ENCODE measurements at places on chromosomes 12 and 14.
A peak's percentile ranks its signal among the peaks of the same experiment; 100 is the strongest.

DNA sequence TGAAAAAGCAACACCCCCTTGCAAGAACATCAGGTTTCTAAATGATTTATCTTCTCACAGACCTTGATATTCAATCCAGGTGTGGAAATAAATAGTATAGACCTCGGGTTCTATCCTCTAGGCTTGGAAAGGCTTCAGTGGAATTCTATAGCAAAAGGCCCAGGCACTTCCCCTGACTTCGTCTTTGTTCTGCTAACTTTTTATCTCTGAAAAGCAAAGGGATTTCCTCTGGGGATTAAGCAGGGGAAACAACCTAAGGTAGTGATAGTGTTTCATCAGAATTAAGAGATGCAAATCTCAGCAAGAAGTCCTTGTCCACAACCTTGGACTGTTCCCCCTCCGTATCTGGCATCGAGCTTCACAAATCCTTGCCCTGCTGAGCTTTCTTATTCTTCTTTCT is 59.5 kb upstream of the DUSP6 start:
- DNase-seq, result no peak

DNA sequence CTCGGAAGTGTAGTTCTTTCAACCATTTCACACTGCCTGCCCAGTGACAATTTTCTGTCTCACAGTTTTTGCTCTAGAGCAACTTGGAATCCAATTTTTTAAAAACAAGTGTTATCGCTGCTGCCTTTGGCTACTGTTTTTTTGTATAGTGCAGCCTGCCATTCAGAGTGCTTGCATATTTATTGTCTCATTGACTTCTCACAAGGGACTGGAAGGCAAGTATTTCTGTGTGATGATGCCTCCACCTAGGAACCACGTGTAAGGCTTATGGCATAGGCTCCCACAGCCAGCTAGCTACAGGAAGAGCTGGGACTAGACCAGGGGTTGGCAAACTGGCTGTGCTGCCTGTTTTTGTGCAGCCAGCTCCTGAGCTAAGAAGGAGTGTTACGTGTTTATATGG is 903 bp downstream of the PARPBP start:
- no peak for DNase-seq

- DNase-seq, result no peak
Measured at GRCh38 chr12:132282950-132283771, 46.2 kb downstream of the GALNT9 start.

DNA sequence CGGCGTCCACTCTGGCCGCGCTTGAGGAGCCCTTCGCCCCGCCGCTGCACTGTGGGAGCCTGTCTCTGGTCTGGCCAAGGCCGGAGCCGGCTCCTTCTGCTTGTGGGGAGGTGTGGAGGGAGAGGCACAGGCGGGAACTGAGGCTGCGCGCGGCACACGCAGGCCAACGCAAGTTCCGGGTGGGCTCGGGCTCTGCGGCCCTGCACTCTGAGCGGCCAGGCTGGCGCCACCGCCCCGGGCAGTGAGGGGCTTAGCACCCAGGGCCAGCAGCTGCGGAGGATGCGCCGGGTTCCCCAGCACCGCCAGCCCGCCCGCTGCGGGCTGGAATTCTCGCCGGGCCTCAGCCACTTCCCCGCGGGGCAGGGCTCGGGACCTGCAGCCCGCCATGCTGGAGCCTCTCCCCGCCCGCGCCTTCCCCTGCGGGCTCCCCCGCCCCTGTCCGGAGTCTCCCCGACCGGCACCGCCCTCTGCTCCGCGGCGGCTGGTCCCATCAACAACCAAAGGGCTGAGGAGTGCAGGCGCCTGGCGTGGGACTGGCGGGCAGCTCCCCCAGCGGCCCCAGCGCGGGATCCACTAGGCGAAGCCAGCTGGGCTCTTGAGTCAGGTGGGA is 921.2 kb upstream of the FOXG1 start:
- no peak for DNase-seq

DNA sequence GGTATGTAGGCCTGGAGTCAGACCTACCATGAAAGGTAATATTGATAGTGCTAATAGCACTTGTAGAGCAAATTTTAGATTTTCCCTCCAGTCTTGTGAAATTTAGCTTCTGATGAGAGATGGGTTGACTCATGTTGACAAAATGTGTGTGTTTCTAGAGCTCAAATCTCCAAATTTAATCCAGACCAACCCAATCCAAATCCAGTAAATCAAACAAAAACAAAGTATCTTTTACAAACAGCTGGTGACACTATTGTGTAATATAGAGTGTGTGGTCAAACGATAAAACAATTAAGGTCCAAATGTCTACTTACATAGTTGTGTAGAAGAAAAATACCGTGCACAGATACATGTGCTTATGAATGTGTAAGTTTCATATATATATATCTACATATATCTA is 63.4 kb upstream of the KITLG start:
- DNase-seq, result no peak

DNA sequence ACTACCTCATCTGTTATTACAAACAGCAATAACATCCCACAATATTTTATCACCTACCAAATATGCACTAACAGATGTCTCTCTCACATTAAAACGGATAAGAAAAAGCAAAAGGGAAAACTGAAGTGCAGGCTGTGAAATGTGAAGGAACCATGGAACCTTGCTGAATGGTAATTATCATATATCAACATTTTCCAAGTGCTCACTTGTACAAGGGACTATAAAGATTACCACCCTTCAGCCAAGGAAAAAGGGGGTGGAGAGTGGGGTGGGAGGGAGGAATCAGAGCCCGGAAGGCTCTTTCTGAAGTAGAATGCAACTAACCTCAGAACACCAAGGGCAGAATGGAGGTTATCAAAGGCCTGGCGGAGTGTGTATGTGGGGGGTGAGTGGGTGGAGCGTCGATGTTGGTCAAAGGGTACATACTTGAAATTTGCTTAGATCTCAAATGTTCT is 1.2 kb downstream of the SNX6 start:
- DNase-seq, result no peak

GRCh38 chr14:34619471-34619870 is 10.5 kb downstream of the SNX6 start:
- no peak for DNase-seq

DNA sequence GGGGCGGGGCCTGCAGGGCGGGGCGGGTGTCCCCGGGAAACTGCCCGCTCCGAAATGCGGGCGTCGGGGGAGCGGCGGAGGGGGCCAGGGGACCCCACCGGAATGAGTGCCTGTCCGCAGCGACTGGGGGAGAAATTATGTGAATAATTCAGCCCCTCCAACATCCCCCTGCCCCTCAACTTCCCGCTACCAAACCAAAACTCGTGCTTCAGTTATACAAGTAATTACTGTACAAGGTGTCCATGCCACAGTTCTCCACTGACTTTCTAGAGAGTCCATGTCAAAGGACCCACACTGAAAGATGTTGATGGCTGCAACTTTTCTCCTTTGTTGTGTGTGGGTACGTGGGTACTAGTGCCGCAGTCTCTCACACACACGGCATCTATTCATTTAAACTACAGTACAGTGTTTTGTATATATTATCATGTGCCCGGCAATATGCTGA is 414 bp upstream of the CDK17 start:
- DNase-seq, result no peak

DNA sequence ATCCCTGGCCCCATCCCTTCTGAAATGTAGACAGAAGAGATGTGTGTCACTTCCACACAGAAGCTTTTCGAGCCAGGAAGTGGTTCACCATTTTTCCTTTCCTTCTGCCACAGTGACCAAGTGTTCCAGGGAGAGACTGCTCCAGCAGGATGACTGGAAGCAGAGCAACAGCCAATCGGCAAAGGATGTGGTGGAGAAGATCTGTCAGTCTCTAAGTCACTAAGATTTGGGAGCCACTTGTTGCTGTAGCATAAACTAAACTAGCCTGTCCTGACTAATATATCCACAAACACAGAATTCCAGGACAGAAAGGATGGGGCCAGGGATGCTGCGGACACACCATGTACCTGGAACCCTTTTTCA is 42.9 kb downstream of the DUSP6 start:
- DNase-seq, result no peak

DNA sequence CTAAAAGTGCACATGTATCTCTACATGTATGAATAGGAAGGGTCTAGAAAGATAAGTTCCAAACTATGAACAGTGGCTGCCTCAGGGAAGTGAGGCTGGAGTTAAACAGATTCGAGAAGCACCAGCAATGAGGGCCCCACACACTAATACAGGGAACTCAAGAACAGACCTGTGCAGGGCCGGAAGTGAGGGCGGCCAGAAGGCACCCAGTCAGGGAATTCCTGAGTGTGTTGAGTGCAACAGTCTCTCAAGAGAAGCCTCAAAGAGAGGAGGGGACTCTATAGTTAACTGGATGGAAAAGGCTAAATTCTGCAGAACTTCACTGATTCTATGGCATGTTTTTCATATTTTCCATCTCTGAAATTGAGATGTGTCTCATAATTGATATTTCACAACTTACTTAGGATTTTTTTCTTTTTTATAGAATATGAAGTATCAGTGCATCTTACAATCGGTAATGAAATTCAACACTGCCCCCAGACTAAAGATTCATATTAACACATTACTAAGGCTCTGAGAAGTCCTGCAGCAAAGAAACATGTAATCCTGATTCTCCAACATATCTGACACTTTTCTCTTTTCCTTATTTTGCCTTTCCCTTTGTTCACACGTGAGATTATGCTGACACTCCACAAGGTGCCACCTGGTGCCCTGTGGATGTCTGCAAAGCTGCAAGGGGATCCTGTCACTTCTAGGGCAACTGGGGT is 61.3 kb downstream of the CHGA start:
- no peak for DNase-seq

GRCh38 chr14:73467377-73467776 is 9.0 kb upstream of the NUMB start:
- peak; percentile 31 for DNase-seq

- DNase-seq, result no peak
Measured at GRCh38 chr12:53068811-53069585, 10.2 kb downstream of the SPRYD3 start.

- DNase-seq, result no peak
Measured at GRCh38 chr12:17357396-17357795, 732.6 kb downstream of the RERGL start.

DNA sequence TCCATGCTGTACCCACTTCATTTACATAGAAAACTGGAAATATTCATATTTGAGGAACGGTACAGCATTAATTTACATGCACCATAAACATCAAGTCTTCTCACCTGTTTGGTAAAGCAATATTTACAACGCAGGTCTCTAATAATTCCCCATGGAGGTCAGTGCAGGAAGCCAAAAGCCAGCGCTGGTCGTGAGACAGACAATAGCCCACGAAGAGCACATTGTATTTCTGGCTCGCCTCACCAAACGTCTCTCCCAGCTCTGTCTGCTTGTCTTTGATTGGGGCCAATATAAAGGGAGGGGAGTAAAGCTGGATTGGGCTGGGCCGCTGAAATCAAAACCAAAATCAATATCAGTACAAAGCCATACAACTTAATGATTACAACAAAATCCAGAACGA is 302.1 kb downstream of the MED13L start:
- DNase-seq, result no peak

DNA sequence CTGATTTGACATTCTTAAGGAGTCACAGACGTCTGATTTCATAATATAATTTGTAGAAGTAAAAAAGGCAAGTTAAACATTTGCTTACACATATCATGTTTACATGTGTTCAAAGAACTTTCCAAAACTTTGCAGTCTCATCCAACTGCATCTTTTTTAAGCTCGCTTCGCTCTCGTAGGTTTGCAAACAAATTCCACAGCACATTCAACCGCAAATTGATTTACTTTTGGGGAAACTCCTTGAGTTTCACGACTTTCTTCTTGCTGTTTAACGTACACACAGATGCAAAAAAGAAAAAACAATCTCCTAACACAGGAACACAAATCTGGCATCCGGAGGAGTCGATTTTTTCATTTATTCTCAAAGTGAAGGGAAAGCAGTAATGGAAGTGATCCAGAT is 1149.5 kb downstream of the VRK1 start:
- no peak for DNase-seq

- DNase-seq, result no peak
Measured at GRCh38 chr14:99177886-99178835, 93.8 kb downstream of the BCL11B start.

GRCh38 chr12:75937486-75937885 is 94.1 kb downstream of the PHLDA1 start:
- DNase-seq, result no peak

DNA sequence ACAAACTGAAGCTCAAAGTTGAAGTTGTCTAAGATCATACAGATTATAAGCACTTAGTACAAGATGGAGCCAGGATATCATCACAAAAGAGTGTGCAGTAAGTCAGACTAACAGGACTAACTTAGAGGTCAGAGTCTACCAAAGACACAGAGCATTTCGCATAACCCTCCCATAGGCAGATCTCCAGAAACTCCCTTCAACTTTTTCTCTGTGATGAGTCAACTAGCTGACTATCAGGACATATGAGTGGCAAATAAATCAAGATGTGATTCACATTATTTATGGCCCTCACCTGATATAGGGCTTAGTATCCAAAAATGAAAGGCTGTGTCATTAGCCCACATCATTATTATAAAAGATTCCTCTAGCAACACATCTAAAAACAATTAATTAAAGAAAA is 484.6 kb downstream of the GALC start:
- no peak for DNase-seq

DNA sequence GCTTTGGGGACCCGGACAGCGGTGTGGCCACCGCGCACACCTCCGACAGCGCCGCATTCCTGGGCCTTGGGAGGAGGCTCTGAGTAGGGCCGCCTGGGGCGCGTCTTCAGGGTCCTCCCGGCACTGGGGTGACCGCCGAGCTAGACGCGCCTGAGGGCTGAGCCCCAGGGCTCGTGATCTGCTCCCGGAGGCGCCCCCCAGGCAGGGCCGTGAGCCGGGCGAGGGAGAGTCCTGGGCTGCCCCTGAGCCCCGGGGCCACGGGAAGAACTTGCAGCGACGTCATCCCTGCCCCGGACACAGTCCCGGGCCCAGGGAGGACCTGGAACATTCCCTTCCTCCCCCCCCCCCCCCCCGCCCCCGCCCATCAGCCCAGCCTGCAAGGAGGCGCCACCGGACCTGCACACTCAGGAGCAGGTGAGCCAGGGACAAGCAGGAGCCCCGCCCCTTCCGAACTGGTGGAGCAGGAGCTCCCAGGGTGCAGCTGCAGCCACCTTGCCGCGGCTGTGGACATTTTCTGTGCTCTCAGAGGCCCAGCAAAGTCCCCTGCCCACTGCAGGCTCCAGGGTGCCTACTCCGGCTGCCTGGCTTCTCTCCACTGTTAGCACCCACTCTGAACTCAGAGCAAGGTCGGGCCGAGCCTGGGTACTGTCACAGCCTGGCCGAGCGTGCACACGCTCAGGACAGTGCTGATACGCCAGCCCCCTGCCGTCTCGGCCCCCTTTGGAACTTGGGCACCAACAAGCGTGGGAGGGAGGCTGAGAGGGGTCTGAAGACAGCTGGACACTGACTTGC is 50.7 kb downstream of the A2M start:
- no peak for DNase-seq

DNA sequence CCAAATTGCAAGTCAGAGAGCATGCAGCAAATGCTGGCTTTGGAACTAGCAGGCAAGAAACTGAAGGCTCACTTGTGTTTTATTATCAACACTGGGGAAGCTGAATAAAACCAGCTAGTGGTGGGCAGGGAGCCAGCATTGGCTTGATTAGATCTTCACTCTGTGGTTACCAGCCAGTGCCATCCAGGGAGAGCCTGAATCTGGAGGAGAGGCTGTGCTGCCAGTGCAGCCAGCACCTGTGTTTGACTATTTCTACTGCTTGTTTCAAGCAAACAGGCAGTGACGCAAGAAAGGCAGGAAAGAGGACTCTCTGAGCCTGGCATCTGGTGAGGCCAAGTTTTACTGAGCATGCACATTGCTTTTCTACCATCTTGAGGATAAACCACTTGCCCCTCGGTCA is 247.0 kb downstream of the PHLDA1 start:
- DNase-seq, result no peak

GRCh38 chr14:93369713-93370266 is 22.8 kb downstream of the COX8C start:
- no peak for DNase-seq

All from activated T-helper 1 cell treated with anti-CD3 and anti-CD28 coated beads, Interleukin-2, amount 50 U/mL, for 16 hours (primary cell).